SIG-M5 (cell line): ENCODE measurements at places on chromosomes 6 and 20.

- no peak for DNase-seq
These were observed 50.5 kb upstream of the PAK5 start for GRCh38 chr20:9889270-9889981.

- no peak for DNase-seq
These were observed 315.4 kb upstream of the RUNX2 start for GRCh38 chr6:45012687-45013086.

GRCh38 chr20:46004889-46005473 is 3.7 kb upstream of the MMP9 start:
- peak; percentile 83 for DNase-seq

DNA sequence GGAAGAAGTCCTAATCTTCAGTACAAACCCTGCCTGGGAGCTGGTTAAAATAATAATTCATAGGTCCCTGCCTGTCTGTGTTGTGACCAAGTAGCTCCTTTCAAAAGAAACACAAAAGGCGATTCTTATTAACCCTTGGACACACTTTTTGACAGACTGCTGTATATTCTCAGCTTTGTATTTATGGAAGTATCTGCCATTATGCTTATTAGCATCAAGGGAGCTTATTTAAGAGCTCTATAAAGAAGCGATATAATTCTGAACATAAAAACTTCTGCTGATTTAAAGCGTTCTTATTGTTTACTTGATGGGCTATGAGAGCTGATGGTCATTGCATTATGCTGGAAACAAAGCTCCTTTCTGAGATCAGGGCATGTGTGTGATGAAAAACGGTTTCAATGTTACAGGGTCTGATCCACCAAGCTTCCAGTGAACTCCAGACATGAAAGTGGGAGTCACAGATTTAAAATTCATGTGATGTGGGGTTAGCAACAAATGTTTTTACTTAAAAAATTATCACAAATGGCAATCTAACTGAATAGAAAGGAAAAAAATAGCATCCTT is 181.8 kb upstream of the PDE10A start:
- DNase-seq: no peak

DNA sequence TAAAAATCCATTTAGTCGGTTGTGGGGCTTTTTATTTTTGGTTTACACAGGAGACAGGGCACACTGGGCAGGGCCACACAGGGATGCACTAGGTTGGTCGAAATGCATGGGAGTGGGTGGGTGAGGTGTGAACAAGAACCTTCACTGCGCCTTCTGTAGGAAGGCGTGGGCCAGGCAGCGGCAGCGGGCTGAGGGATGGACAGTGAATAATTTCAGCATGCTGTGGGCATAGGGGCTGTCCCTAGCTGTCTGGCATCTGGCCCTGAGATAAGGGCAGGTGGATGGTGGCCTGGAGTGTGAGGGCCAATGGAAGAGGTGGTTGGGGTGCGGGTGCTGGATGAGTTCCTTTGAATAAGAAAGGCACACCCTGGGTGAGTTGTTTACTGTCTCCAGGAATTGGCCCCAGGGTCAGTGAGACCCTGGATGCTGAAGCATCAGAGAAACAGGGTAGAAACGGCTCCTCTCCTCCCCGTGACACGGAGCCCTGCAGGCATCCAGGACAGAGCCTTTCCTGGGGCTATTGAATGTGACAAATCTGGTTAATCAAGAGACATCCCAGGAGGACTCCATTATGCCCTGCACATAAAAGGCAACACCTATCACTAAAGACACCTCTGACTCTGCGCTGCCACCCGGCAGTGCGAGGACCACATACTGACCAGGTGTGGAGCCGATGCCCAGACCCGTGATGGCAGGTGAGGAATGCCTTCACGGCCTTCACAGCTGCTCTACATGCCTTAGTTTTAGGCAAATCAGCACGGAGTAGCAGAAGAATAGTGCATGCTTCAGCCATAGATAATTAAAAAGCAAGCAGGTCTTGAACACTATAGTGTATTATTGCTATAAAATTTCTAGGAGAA is 123.0 kb upstream of the SNX9 start:
- DNase-seq: no peak

GRCh38 chr6:31871046-31871659 is 7.6 kb downstream of the SLC44A4 start:
- DNase-seq: no peak

- DNase-seq: no peak
These were observed 5.0 kb downstream of the VSX1 start for GRCh38 chr20:25076731-25077609.

DNA sequence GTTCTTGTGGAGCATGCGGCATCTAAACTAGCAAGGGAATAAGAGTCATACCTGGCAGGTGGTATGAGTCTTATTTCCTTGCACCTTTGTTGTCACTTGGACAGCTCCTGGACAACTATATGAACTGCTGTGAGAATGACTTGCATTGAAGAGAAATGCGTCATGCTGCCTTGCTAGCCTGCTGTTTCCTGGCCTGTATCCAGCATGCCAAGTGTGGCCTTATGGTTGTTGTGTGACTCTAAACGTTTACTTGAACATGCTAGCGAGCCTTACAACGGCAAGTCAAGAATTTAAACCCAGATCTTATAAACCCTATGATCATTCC is 90.4 kb downstream of the CEP162 start:
- DNase-seq: no peak

GRCh38 chr6:141212296-141212695 is 920.4 kb upstream of the GJE1 start:
- no peak for DNase-seq

DNA sequence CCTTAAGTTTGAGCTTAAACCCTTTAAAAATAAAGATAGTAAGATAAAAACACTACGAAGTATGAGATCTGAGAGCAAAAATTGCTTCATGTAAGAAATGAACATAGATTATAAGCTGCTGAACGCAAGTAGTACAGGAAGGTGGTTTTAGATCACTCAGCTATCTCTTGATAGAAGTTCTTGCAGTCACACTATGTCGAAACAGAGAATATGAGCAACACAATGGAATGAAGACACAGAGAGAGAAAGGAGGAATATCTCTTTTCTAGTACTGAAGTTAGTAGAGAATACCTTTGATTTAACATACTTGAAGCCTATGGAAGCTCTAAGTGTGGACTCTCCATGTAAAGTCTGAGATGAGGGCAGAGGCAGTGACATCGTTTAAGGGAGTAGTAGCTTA is 162.7 kb downstream of the CDK19 start:
- no peak for DNase-seq

DNA sequence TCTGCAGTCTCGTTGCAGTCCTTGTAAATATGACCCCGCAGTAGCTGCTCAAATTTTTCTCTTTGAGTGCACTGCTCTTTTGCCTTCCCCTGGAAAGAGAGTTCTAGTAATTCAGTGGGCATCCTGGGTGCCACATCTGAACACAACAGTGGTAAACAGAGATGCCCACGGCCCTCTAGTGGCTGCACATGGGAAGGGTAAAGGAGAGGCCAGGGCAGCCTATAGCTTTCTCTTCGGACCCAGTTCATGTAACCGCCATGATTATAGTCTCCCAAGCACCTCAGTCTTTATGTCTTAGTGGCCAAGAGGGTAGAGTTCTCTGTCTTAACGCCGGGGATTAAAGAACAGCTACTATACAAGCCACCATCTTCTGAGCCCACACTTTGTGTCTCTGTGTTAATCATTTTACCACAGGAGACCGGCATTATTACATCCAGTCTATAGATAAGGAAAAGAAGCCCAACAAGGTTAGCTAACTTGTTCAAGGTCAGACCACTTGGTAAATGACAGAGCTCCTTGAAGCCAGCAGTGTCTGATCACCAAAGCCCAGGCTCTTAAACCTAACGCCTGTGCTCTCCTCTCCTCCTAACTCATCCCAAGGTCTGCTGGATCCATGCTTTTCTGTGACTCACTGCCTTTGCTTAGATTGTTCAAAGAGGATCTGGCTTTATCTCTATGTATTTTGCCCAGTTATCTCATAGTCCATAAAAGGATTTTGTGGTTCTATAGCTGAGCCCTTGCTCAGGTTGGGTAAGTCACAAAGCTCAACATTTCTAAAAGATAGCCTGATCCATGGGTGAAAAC is 81.8 kb downstream of the ISM1 start:
- no peak for DNase-seq

GRCh38 chr6:122809001-122809400 is 19.9 kb downstream of the SMPDL3A start:
- DNase-seq: no peak

GRCh38 chr6:75266716-75267291 is 17.8 kb downstream of the TMEM30A start:
- no peak for DNase-seq

GRCh38 chr20:32134026-32134425 is 24.5 kb downstream of the TM9SF4 start:
- DNase-seq: no peak

GRCh38 chr6:135280375-135281136 is 99.4 kb downstream of the MYB start:
- DNase-seq: peak; percentile 77

- DNase-seq: no peak
These were observed 27.7 kb upstream of the KIAA0408 start for GRCh38 chr6:127486934-127487333.

DNA sequence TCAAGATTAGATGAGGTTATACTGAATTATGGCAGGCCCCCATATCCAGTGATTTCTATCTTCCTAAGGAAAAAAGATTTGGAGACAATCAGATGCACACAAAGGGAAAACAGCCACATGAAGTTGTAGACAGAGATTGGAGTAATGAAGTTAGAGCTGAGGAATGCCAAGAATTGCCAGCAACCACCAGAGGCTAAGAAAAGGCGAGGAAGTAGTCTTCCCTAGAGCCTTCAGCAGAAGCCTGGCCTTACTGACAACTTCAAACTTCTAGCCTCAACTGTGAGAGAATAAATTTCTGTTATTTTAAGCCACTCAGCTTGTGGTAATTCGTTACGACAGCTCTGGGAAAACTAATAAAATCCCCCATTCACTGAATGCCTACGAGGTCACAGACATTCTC is 473.9 kb downstream of the COL12A1 start:
- no peak for DNase-seq

- DNase-seq: no peak
These were observed 3.1 kb downstream of the ZNF76 start for GRCh38 chr6:35262596-35262995.

GRCh38 chr6:43127180-43127579 is 43.9 kb upstream of the SRF start:
- DNase-seq: no peak
